ENCODE measurements at places on chromosomes 12 and 14. TPM values are rescaled to one million over a fixed set of nuclear protein-coding genes. Genes with fewer than 3 reads are reported as not detected.
A peak's percentile ranks its signal among the peaks of the same experiment; 100 is the strongest.

NEUROD4 gene
- total RNA-seq, result not detected

POTEM gene
- not detected for total RNA-seq

RD3L gene
- not detected for total RNA-seq

SMCO2 gene
- total RNA-seq, result 1.7 TPM

CD63 gene
- total RNA-seq, result 869 TPM

BRMS1L gene
- 10.3 TPM for total RNA-seq

RND1 gene
- 7.6 TPM for total RNA-seq

ALKBH1 gene
- total RNA-seq, result 9.7 TPM

CDC42BPB gene
- 73.0 TPM for total RNA-seq

- DNase-seq, result no peak
Observed at GRCh38 chr14:103127861-103128598, 4.8 kb downstream of the TNFAIP2 start.

DNA sequence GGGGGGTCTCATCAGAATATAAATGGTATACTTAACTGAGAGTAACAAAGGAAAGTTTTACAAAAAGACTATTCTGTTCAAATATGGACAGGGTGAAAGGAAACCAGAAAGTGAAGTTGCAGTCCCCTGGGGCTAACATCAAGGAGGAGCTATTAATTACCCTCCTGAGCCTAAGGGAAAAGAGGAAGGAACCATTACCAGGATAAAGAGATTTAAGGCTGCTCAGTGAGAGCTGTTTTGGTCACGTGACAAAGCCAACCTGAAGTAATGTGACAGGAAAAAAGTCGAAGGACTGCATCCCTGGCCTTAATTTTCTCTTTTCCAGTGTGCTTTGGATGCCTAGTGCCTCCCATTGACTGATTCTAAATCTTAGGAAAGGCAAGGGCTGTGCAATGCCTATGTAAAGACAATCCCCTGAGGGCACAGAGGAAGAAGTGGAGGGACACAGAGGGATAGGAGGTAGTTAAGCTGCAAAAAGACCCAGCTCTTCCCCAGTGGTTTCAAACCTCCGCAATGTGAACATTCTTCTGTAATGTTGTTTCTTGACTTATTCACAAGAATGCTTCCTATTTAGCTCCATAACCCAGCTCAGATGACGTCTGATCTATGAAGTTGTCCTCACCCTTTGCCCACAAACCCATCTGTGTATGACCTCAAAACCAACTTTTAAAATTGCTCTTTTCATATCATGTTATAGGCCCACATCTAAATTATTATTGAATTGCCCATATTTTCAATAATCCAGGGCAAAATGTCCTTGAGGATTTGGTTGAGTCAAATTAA lies 187.7 kb upstream of the DCN start:
- DNase-seq, result no peak

GRCh38 chr14:65281991-65282895 lies 130.3 kb upstream of the FUT8 start:
- DNase-seq, result no peak

DNA sequence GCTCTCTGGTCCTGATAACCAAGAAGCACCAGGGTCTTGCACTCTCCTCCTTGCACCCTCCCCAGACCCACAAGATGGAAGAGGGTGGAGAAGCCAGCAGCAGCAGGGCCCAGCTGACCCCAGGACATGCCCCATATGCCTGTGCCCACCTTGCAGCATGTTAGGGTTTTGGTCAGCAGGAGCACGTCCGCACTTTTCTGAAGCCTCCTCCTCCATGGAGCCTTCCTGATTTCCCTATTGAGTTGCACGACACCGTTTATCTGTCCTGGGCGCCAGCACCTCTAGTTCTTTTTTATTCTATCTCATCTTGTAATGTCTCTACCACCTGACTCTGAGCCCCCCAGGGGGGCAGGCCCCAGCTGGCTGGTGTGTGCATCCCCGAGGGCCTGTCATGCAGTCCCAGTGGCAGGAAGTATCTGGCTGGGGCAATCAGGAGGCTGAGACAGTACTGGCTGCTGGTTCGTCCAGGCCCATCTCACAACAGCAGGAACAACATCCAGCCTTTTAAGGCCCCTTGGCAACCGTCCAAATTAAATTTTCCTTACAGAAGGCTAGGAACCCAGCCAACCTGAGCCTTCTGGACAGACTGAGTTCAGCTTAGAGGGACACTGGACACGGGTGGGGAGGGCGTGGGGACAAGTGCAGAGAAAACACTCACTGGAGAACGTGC lies 39.6 kb downstream of the CCDC85C start:
- peak; percentile 58 for DNase-seq

DNA sequence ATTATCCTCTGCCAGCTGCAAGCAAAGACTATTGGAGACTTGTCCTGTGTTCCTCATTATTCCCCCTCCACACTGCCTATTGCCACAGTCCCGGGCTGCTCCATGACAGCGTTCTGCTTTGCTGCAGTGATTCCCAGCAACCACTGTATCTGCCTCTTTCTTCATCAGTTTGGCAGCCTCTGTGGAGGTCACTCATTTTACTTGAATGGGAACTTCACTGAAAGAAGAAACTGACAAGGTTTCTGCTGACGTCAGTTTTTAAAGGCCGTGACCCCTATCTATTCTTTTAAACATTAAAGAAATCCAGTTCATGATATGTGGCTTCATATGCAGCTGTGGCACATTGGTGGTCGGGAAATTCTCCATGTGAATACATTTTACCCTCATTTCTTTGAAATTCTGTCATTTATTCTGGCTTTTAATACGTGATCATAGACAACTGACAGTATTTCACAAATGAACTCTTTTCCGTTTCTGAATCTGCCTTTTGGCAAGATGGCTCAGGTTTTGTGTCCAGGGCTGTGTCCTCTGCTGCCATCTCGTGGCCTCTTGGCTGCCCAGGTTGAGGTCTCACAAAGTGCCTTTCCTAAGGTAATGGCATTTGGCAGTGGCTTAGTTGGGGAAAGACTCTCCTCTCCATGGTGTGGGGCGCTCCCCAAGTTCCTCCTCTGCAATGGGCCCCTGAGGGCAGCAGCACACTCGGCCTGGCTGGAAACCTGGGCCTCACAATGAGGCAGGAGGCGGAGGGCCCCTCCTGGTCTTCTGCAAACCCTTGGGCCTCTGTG lies 5.8 kb downstream of the TMEM253 start:
- peak; percentile 81 for DNase-seq

GRCh38 chr12:13817131-13817530 lies 164.3 kb downstream of the GRIN2B start:
- no peak for DNase-seq

- no peak for DNase-seq
Observed at GRCh38 chr14:95713596-95714371, at the start of gene TCL1A. Gene TCL1A, minus strand, starts transcription at chr14:95714125. Its CDS starts 59 bp downstream, at chr14:95714066.

GRCh38 chr14:45699471-45699870 lies 446.5 kb upstream of the MIS18BP1 start:
- DNase-seq, result no peak

- DNase-seq, result no peak
Observed at GRCh38 chr12:113698510-113698858, 226.8 kb upstream of the LHX5 start.

DNA sequence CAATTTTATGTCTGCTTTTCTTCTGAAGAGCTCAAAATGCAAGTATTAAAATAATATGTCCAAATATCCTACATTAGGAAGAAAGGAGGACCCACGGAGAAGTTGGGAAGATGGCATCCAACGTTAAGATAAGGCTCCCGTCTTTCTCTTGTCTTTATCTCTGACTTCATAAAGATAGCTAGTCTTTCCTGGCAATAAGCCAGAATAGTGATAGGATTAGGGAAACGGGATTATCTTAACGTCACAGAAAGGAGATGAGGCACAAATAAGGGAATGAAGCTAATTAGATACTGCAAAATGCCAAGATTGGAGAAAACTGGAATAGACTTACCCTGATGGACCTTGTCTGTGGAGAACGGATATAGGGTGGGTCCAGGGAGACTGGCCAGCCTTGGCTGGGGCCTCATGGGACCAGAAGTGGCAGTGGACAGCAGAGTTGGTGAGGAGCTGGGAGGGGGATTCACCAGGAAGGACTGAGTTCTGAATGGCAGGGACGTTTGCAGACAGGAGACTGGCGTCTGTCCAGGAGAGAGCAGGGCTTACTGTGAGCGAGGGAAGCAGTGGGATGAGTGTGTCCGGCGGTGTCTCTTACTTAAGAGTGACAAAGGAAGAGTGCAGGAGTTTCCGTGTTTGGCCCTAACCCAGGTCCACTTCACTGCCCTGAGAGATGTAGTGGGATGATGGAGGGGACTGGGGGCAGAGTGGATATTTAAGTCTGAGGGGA lies 119.9 kb downstream of the CACNA1C start:
- DNase-seq, result no peak

- peak; percentile 9 for DNase-seq
Observed at GRCh38 chr12:88371416-88372183, 208.7 kb downstream of the KITLG start.

DNA sequence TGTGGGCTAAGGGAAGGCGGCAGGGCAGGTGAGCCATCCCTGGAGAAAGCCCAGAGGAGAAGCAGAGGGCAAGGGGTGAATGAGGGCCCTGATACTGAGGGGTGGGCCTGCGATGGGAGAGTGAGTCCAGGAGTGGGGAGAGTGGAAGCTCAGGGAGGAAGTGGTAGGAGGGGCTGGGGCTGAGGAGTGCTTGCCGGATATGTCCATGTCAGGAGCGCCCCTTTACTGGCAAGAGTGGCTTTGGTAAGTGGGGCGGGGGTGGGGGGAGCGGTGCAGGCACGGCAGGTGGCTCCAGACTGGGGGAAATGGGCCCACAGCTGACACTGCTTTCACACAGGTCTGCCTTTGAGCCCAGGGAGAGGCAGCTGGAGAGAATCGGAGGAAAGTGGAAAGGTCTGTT lies 86.4 kb upstream of the GPR68 start:
- no peak for DNase-seq

GRCh38 chr14:33796356-33796755 lies 154.5 kb downstream of the EGLN3 start:
- DNase-seq, result peak; percentile 13

- DNase-seq, result no peak
Observed at GRCh38 chr14:68658943-68659931, 133.6 kb downstream of the ZFP36L1 start.

DNA sequence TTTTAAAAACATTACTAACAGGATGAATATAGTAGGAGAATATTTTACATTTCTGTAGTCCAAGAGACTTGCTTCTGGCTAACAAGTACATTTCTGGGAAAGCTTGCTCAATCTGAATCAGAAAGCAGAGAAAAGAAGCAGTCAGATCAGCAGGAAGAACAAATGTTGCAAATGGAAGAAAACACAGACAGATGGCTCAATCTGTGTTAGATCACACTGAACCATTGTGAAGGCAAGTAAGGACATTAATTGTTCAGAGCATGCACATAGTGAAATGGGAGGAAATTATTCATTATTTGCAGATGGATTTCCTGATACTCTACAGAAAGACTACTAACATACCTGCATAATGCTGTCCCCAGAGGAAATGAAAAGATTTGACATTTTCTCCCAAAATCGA lies 65.2 kb upstream of the CNOT2 start:
- no peak for DNase-seq

GRCh38 chr14:32012571-32012970 lies 64.5 kb upstream of the ARHGAP5 start:
- DNase-seq, result no peak

DNA sequence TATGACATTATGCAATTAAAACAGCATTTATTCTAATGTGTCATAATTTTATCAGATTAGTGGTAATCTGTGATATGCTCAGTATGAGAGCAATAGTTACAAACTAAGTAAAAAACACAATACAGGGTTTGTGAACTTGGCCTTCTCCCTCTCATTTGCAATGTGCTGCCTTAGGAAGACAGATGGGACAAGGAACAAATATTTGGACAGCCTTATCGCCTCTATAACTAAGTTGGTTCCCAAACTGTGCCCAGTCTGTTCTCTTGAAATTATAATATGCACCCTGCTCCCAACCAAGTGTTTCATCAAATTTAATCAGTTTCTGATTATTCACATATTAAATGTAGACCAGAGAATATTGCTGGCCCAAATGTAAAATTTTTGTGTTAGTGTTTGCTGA lies 22.7 kb downstream of the MGST1 start:
- DNase-seq, result no peak

- DNase-seq, result no peak
Observed at GRCh38 chr12:15530361-15530760, 208.1 kb downstream of the PTPRO start.

DNA sequence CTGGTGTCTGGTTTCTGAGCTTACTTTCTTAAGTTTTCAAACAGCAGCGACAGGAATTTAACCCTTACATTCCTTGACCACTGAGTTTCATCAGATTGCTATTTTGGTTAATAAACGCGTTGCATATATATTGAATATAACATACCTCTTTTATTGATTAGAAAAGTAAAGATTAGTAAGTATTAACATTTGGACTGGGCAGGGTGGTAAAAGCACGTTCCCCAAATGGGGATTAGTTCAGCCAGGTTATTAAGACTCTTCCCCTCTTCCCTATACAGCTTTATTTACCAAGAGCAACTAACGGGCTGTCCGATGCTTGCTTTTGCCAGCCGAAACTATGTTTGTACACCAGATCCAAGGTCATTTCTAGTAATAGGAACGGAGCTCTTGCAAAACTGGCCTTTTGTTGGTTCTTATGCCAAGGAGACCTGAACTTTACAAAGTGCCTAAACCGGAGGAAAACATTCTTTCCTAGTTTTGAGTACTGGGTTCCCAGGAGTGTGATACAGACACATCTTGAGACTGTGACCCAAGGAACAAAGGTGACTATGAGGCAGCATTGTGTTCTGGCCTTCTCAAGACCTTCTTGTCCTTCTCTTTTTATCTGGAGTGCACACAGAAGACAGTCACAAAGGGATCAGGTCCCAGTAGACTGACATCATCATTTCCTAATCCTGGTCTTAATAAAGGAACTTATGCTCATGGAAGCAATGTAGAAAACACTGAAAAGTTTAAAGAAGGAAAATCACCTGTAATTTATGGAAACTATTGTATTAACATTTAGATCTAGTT lies 2.6 kb downstream of the GLRX5 start:
- DNase-seq, result no peak

DNA sequence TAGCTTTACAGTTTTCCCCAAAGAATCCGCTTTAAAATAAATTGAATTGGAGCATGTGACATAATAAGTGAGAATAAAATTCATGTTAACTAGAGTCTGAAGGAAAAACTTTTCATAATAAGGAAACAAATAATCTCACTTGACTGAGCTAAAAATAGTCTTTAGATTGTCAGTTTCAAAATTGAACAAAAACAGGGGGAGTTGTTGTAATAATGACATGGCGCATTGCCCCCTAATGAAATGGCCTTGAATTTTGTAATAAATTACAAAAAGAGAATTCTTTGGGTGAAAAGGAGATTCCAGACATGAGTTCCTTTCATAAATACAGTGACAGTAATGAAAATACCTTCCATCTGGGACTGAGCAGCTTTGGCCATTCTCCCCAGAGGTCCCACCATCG lies 178.6 kb downstream of the EFCAB11 start:
- no peak for DNase-seq
